ENCODE measurements at places on chromosomes 1 and 21.
A peak's percentile ranks its signal among the peaks of the same experiment; 100 is the strongest.

GRCh38 chr1:165852871-165853270, 25.5 kb downstream of the UCK2 start:
- DNase-seq = no peak

DNA sequence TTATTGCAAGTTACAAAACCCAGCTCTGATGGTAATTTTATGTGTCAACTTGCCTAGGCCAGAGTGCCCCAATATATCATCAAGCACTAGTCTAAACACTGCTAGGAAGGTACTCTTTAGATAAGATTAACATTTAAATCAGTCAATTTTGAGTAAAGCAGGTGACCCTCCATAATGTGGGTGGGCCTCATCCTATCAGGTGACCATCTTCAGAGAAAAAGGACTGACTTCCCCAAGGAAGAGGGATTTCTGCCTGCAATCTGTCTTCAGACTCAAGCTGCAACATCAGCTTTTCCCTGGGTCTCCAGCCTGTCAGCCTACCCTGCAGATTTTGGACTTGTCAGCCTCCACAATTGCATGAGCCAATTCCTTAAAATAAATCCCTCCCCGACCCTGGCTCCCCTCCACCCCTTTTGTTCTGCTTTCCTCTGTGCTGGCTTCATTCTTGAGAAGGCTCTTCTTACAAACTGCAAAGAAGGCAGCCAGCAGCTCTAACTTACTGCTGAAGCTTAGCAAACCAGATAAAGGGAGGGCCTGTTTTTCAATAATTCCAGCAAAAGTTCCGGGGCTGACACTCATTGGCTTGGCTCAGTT, 56.4 kb upstream of the RUNX3 start:
- no peak for DNase-seq

DNA sequence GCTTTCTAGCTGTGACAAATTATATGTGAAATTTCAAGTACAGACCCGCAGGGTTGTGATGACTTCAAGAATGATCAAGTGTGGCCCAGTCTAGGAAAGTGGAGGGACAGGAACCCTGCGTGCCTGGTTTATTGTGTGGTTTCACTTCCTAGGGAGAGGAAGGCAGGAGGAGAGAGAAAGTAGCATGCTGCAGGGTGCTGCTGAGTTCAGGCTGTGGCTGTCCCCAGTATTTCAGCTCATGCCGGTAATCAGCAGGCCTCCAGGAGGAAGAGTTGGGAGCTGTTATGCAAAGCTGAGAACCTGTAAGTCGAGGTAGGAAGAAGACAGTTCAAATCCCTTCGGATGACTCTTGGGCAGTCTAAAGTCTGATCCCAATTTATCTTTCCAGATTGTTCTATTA, 140.4 kb downstream of the ROR1 start:
- no peak for DNase-seq

GRCh38 chr1:169044971-169045370, 61.5 kb upstream of the ATP1B1 start:
- no peak for DNase-seq

DNA sequence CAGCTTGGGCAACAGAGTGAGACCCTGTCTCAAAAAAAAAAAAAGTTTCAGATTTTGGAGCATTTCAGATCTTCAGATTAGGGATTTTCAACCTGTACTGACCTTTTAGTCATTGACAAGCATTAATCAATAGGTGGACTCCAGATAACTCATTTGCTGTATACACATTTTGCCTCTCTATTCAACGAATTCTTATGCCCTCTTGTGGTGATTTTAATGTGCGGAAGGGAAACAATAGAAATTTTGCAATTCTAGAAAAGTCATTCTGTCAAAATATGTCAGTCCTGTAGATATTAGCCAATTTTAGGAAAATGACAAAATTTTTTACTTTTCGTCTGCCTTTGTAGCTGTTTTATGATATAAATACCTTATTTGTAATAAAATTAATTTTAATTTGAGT, 11.6 kb upstream of the OR2G2 start:
- no peak for DNase-seq

DNA sequence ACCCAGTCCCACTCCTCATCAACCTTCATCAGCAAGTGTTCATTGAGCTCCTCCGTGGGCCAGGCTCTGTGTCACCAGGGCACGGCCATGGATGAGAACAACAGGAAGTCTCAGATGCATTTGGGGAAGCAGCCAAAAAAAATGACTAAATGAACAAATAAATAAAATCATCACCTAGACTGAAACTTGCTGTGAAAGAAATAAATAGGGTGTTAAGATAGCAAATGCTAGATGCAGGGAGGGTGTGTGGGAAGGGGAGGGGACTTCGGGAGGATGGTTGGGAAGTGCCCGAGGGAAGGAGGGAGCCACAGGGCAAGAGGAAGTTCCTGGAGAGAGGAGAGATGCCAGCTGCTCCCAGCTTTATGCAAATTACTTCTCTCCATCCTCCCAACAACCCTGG, 696.7 kb downstream of the PTPRU start:
- DNase-seq = no peak

DNA sequence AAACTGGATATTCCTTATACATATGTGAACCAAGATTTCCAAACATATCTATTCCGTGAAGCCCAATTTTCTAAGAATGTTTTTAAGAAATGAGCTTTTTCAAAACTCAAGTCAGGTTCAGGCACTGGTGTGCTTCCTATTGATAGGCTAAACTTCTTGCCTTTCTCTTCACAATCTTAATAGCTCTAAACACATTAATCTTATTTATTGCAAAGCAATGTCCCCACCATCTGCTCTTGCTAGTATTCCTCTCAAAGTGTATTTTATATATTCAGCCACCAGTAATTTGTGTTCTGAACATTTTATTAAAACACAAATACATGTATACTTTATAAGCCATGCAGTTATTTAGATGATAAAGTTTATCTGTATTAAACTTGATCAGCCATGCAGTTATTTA, 11.5 kb downstream of the ZNF281 start:
- no peak for DNase-seq

DNA sequence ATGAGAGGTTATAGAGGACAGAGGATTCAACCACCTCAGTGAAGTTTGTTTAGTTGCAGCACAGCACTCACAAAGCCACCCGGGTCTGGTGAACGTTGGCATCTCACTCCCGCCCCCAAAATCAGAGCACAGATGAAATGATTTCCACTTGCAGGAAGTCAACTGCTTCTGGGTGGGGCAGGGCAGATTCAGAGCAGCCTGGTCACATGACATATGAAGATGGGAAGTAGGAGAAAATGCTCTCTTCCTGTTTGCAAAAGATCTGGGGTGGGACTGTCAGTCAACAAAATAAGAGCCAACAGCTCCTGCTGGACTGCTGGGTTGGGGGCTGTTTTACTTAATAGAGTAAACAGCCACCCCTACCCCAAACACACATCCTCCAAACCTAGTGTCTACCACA, 43.2 kb downstream of the LRRC71 start:
- peak; percentile 54 for DNase-seq

- DNase-seq = no peak
Observed at GRCh38 chr1:1332774-1333480, 1.8 kb downstream of the TAS1R3 start.

GRCh38 chr1:244163861-244164510, 112.9 kb downstream of the ZBTB18 start:
- DNase-seq = no peak

DNA sequence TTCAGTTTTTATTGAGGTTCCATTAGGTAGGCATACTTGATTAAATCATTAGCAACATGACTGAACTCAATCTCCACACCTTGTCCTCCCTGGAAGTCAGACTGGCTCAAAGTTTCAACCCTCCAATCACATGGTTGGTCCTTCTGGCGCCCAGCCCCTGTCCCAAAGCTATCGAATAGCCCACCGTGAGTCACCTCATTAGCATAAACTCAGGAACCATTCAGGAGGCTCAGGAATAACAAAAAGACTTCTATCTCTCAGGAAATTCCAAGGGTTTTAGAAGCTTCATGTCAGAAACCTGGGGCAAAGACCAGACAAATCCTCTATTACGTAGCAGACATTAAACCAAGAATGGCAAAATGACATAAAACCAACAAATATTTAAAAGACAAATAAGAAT, 78.6 kb downstream of the RGS2 start:
- DNase-seq = no peak

GRCh38 chr1:110361856-110362255, 22.7 kb downstream of the RBM15 start:
- DNase-seq = no peak

- DNase-seq = no peak
Observed at GRCh38 chr1:38028105-38028591, 15.6 kb downstream of the UTP11 start.

DNA sequence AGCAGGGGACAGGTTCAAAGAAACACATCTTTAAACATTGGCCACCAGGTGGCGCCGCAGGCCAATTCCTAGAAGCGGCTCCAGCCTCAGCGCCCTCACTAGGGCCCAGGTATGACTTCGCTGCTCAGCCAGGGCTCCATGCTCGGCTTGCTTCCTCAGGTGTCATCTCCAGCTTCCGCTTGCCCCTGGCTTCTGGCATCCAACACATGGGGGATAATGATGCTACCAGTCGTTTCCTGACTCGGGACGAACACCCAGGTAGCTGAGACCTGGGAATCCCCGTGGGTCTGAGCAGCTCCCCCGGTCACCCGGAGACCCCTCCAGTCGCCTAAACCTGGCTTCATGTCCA, 8.5 kb upstream of the MEX3A start:
- DNase-seq = peak; percentile 84

- DNase-seq = no peak
Observed at GRCh38 chr1:59364037-59364436, 67.1 kb downstream of the FGGY start.

- DNase-seq = no peak
Observed at GRCh38 chr1:186531561-186532165, 70.7 kb upstream of the PDC start.

DNA sequence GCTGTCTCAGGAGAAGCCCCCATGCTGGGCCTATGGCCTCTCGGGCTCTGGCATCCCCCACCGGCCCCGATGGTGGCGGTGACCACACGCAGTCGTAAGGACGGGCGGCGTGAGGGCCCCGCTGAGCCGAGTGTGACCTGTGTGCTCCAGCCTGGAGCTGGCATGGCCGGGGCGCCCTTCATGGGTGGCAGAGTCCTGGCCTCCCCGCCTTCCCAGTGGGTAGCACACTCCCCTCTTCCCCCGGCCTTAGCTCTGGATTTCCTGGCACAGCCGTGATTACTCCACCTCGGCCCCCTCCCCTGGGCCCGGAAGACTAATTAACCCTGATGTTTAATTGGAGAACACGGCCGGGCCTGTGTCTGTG, 44.6 kb downstream of the SLX9 start:
- DNase-seq = no peak

DNA sequence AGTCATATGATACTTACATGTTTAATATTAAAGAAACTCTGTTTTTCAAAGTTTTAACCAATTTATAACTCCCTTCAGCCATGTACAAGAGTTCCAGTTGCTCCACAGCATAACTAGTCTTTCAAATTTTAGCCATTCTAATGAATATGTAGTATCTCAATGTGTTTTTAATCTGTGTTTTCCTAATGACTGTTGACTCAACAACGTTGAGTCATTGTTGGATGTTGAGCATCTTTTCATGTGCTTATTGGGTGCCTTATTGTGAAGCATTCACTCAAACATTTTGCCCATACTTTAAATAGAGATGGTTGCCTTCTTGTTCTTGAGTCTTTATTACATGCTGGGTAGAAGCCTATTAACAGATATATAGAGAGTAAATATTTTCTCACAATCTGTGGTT, 240.2 kb upstream of the LYPLAL1 start:
- no peak for DNase-seq

GRCh38 chr1:18803851-18804250, 55.6 kb downstream of the TAS1R2 start:
- DNase-seq = peak; percentile 81

DNA sequence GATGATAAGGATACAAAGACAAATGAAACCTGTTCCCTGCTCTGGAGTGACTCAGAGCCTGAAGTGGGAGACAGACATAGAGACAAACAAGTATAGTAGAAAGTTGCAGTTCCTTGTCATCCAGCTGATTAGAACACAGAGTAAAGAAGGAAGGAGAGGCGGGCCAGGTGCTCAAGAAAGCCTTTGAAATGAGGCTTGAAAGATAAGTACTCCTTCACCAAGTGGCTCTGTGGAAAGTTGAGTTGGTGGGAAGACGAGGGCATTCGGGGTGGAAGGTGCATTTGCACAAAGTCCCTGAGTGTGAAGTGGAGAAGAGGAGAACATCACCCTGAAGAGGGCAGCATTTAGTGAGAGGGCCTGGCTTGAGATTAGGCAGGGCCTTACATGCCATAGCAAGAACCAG, 17.0 kb downstream of the MARK1 start:
- DNase-seq = no peak

- DNase-seq = no peak
Observed at GRCh38 chr1:150146849-150147542, 2.7 kb upstream of the PLEKHO1 start.

- no peak for DNase-seq
Observed at GRCh38 chr1:50981741-50982140, 11.7 kb downstream of the CDKN2C start.

DNA sequence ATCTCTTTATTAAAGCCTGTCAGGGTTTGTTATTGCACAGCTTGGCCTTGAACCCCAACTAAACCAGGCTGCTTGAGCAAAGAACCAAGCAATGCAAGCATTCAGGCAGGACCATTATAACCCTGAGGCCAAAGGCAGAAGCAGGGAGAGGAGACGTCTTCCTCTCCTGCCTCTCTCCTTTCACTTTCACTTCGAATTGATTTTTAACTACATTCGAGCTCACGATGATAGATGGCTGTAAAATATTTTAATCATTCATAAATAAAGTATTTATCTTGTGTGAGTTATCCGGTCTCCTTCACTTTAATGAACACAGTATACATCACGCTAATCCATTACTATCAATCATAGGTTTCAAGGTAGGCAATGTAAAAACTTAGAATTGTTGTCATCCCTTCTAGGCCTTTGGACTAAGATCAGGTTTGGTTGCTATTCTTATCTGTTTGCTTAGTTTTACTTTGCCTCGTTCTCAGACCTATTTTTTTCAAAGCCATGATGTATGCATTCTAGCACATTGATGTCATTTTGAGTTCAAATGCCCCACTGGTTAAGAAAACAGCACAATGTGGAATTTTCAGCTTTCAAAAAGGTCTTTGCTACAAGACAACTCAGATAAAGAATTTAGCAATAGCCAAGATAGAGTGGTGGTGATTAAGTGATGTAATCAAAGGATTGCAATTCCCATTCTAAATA, 480.2 kb upstream of the RUNX1 start:
- no peak for DNase-seq

GRCh38 chr1:246691622-246692495, 32.4 kb upstream of the SCCPDH start:
- DNase-seq = no peak

GRCh38 chr1:40030528-40031135, 9.9 kb upstream of the CAP1 start:
- no peak for DNase-seq

DNA sequence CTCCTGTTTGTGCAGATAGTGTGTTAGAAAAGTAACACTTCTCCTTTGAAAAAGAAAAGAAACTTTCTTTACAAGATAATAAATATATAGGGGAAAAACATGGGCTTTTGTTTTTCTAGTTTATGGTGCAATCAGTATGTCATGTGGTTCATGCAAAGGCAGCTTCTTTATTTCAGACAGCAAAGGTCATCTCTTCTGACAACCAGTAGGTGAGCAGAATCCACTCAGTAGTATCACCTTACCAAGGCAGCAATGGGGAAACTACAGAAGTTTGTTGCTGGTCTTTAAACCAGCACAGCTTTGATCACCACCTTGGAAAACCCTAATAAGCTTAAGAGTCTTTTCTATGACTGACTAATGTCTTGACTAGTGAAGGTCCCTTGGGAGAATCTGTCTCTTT, 13.0 kb upstream of the SAMSN1 start:
- no peak for DNase-seq

All from left forelimb (tissue), 1 donor.